ENCODE measurements at places on chromosomes 1 and 21.

- no peak for DNase-seq
These were observed 3.3 kb downstream of the UAP1 start for GRCh38 chr1:162564762-162565218.

- no peak for DNase-seq
These were observed 35.9 kb downstream of the FHAD1 start for GRCh38 chr1:15282810-15283474.

DNA sequence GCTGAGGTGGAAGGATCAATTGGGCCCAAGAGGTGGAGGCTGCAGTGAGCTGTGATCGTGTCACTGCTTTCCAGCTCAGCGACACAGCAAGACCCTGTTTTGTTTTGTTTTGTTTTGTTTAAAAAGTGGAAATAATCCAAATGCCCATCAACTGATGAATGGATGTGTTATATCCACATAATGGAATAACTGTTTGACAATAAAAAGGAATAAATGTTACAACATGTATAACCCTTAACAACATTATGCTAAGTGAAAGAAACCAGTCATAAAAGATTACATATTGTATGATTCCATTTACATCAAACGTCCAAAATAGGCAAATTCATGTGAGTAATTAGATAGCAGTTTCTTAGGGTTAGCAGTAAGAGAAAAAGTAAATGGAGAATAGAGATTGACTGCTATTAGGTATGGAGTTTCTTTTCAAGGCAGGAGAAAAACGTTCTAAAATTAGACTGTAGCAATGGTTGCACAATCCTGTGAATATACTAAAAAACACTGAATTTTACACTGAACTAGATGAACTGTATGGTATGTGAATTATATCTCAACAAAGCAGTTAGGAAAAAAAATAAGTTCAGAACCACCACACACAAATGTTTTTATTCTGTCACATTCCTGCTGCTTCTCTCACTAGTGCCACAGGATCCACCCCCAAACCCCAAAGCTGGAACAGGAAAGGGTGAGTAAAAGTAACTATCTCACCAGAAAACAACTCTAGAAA lies 15.7 kb downstream of the FOXJ3 start:
- no peak for DNase-seq

DNA sequence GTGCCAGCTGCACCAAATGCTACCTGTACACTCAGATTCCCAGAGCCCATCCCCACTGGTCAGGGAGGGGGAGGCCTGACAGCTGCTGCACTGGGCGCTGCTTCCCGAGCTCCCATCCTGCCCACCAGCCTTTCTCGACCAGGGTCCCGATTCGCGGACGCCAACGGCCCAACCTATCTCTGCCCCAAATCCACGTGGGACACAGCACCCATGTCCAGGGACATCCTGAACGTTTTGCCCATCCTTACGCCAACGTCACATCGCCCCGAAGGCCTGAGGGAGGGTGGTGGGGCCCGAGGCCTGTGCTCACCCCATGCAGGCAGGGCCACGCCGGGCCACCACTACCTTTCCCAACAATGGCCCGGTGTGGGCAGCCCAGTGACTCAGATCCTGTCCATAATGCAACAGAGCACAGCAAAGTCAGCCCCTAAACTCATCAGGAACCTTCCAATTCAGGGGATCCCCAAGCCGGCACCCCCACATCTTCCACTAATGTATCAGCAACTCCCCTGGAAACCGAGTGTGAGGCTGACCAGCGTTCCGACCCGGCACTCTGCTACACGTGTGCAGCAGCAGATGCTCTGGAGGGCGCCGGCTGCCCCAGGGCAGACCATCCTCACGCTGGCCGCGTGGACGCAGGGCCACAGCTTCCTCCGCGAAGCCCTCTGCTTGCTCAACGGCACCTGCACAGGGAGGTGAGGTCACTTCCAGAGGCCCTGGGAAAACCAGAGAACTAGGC lies 11.3 kb upstream of the TMEM240 start:
- DNase-seq = no peak

DNA sequence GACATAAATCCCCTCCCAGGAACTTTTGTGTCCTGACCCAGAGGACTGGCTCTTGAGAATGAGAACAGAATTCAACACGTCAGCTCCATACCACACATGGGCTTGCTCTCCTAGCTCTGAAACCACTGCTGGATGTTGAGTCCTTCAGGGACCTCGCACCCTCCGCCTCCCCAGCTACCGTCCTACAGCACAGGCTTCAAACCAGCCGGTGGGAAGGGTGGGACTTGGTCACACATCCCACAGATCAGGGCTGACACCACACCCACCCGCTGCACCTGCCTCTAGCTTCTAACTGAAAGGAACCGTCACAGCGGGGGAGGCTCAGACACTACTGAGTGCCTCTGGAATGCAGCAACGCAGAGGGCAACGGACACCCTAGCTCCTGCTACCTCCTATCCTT lies 24.0 kb downstream of the MRAP start:
- DNase-seq = no peak

GRCh38 chr1:209609791-209610630 lies 26.5 kb downstream of the CAMK1G start:
- DNase-seq = no peak

GRCh38 chr1:93614986-93615581 lies 66.6 kb downstream of the BCAR3 start:
- DNase-seq = no peak

- DNase-seq = no peak
These were observed 95.5 kb downstream of the ZFYVE9 start for GRCh38 chr1:52237430-52237829.

GRCh38 chr1:69946935-69947334 lies 258.4 kb downstream of the LRRC40 start:
- DNase-seq = no peak

DNA sequence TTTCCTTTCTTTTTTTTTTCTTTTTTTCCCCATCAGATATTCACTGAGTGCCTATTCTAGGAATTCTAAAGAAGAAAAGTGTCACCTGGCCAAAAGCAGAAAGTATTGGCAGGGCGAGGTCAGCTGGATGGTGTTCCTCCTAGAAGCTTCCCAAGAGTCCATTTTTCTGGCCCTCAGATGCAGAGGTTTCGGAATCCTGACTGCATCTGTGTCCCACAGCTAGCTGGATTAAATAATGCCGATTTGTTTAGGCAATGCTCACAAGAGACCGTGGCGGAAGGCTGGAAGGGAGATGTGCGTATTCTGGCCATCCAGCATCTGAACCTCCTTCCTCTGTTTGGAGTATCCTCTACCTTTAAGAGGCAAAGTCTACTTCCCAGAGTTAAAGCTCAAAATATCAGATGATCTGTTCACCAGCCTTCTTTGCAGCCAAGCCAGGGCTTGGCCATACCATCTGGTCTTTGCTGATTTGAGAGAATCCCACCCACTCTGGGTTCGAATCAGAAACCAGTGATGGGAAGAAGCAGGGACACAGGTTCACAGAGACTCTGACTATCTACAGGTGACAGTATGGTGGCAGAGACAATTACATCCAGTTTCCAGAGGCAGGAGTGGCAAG lies 5.4 kb upstream of the TENT5C start:
- no peak for DNase-seq

GRCh38 chr1:223245983-223246382 lies 102.9 kb upstream of the TLR5 start:
- no peak for DNase-seq

GRCh38 chr1:225474986-225475820 lies 47.4 kb upstream of the LBR start:
- peak; percentile 79 for DNase-seq

DNA sequence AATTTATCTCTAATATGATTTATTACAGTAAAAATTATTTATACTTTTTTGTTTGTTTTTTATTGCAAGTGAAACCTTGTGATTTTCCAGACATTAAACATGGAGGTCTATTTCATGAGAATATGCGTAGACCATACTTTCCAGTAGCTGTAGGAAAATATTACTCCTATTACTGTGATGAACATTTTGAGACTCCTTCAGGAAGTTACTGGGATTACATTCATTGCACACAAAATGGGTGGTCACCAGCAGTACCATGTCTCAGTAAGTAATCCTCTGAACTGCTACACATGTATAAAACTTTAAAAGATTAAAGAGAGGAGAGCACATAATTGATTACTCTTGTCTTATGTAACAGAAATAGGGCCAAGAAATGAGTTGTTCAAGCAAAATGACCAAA lies 4.5 kb downstream of the CFHR3 start:
- no peak for DNase-seq

- DNase-seq = no peak
These were observed 4.3 kb upstream of the MTFR1L start for GRCh38 chr1:25815208-25816111.

- DNase-seq = no peak
These were observed 19.8 kb upstream of the SLC2A1 start for GRCh38 chr1:42978317-42979035.

DNA sequence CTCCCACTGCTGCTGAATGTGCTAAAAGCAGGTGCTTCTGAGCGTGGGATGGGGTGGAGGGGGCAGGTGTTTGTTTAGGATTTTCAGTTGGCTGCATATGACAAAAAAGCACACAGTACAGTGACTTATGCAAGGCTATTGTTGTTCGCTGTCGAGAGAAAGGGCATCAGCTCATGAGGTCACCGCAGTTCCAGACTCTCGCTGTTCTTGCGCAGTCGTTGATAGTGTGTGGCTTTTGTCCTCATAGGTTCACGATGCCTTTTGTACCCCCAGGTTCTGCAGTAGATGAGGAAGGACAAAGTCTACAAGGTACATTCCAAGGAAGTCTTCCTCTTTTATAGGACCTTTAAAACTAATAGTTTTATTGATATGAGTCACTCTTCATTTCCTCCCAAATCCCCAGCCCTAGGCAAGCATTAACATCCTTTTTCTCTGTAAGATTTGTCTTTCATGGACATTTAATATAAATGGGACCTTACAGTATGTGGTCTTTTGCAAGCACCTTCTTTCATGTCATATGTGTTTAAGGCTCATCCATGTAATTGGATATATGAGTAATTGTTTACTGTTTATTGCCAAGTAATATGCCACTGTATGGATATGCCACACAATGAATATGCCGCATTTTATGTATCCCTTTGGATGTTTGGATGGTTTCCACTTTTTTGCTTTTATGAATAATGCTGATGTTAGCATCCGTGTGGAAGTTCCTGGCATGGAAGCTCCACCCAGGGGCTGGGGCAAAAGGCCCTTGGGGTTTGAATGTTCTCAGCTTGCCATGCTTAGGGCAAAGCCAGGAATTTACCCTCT lies 14.5 kb upstream of the NLRP3 start:
- DNase-seq = peak; percentile 88

DNA sequence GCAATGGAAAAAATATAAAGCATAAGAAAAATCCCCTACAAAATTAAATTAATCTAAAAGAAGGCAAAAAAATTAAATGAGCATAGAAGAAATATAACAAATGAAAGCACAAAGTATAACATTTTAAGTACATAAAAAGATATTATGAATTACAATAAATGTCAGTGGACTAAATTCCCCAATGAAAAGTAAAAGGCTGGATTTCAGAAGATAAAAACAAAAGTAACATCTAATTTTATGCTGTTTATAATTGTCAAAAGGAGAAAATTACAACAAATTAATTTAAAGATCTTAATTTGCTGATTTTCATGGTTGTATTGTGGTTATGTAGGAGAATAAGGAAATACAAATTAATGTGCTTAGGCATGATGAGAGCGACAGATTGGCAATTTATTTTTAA lies 92.8 kb downstream of the NGF start:
- no peak for DNase-seq

GRCh38 chr1:10890491-10891071 lies 94.1 kb upstream of the CASZ1 start:
- no peak for DNase-seq

- DNase-seq = peak; percentile 88
These were observed 31.8 kb downstream of the DNTTIP2 start for GRCh38 chr1:93846992-93847810.

DNA sequence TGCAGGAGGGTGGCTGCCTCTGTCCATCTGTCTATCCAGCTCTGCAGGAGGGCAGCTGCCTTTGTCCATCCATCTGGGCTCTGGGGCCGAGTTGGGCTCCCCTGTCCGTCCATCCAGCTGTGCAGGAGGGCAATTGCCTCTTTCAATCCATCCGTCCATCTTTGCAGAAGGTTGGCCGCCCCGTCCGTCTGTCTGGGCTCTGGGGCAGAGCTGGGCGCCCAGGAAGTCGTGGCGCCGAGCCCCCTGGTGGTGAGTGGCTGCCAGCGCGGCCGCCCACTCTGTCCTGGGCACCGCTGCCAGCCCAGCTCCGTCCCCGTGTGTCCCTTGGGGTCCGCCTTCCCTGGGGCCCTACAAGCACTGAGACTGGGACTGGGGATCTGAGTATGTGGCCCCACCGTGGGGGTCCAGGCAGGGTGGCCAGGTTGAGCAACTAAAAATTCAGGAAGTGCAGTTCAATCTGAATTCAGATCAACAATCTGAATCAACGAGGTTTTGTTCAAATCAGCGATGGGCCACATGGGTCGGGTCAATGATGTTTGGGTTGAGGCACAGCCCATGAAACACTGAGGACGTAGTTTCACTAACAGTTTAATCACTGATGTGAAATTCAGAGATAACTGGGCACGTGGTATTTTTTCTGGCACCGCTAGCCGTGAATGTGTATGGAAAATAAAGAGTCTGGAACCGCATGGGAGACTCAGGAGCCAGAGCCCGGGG lies 99.1 kb upstream of the ACTRT2 start:
- DNase-seq = no peak

GRCh38 chr21:44667612-44668011 lies 885 bp upstream of the KRTAP12-2 start:
- DNase-seq = no peak

- no peak for DNase-seq
These were observed 63.3 kb downstream of the PBX1 start for GRCh38 chr1:164622068-164622845.

GRCh38 chr1:1374929-1375662 lies at the start of gene AURKAIP1:
Gene AURKAIP1, minus strand, starts transcription at chr1:1375207. Its CDS starts 451 bp downstream, at chr1:1374756.
- DNase-seq = peak; percentile 95

DNA sequence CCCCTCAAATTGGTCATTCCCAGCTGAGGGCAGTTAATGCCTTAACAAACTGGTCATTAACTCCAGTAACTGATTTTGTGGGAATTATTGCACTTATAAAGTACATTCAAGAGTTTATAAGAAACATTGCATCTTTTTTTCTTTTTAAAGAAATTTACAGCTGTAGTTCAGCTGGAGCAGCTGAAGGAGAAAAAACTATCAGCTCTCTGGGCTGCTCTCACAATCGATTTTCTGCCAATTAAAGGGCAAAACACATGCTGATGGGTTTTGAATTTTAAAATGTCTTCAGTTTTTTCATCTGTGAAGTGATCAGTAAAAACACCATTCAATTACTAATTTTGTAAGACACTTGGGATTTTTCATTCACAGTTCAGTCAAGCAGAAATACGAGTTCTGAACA lies 74.7 kb downstream of the KIFAP3 start:
- DNase-seq = no peak

GRCh38 chr1:240254006-240254405 lies 162.3 kb downstream of the FMN2 start:
- DNase-seq = no peak

DNA sequence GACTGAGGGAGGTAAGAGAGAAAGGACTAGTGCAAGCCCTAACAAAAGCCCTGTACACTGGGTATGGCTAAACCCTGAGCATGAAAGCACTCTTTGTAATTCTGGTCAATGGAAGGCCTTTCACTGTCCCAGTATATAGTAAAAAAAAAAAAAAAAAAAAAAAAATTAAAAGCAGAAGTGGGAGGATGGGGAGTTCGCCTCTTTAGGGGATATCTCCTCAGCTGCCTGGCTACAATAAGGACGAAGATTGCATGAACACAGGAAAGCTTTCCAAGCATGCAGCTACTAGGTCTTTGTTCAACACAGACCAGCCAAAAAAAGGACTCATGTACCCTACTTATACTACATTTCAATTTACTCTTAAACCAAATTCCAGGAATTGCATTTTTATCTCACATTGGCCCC lies 59.1 kb downstream of the EIF4G3 start:
- no peak for DNase-seq

- DNase-seq = no peak
These were observed 146.9 kb upstream of the POGK start for GRCh38 chr1:166692346-166692745.

- DNase-seq = no peak
These were observed 96.4 kb downstream of the OBSCN start for GRCh38 chr1:228304225-228304624.
